ENCODE measurements at places on chromosomes 1 and 21.

DNA sequence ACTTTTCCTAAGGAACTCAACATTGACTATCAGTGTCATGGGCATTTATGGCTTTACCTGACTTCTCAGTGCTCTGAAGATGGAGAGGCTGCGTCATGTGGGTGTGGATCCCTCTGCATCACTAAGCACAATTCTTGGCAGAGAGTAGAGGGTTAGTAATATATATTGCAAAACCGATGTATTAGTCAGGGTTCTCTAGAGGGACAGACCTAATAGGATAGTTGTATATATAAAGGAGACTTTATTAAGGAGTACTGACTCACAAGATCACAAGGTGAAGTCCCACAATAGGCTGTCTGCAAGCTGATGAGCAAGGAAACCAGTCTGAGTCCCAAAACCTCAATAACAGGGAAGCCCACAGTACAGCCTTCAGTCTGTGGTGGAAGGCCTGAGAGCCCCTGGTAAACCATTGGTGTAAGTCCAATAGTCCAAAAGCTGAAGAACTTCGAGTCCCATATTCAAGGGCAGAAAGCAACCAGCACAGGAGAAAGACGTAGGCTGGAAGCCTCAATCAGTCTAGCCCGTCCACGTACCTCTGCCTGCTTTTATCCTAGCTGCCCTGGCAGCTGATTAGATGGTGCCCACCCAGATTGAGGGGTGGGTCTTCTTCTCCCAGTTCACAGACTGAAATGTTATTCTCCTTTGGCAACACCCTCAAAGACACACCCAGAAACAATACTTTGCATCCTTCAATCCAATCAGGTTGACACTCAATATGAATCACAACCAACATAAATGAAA lies 159.7 kb upstream of the NRIP1 start:
- DNase-seq: no peak

DNA sequence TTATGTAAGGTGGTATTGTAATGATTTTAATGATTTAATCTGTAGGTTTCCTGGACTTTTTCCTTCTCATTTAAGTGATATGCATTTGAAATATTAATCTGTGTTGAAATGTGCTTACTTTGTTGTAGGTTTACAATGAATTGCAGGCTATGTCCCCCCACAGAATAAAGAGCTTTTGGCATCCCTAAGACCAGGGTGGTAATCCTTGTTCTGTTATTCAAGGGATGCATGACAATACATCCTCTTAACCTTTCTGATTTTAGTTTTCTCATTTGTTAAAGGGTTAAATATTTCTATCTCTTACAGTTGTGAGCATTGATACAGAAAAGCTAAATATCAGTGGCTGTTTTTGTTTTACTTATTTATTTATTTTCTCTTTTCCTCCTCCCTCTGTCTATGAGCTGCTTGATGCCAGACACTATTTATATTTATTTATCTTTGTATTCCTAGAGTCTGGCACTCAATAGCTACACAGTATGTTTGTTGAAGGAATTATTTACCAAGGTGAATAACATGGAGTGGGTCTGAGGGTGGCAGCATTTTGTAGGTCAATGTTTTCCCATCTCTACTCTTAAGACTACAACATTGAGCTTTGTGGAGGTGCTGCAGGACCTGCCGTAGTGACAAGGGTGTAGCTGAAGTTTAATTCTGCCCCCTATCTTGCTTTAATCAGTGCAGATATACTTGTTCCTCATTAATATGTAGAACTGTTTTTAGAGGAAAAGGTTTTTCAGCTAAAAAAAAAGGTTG lies 19.9 kb upstream of the ADGRL2 start:
- DNase-seq: no peak

DNA sequence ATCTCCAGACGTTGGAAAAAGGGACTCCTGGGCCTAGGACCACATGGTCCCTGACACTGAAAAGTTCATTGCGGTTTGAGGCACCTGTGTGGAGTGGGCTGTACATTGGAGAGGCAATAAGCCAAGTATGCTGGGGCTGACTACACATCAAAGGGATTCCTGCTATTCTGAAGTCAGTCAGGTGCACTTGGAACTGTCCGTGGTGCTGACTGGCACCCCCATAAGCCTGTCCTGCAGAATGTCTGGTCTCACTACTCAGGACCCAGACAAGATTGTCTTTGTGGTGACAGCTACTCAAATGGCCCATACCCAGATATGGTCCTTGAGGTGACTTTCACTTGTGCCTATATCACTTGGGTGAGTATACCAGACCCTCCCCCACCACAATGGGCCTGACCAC lies 150.6 kb downstream of the RWDD3 start:
- peak; percentile 3 for DNase-seq

GRCh38 chr1:78554840-78555239 lies 64.1 kb downstream of the PTGFR start:
- no peak for DNase-seq

GRCh38 chr1:168220470-168220871 lies 5.3 kb upstream of the SFT2D2 start:
- no peak for DNase-seq

- DNase-seq: no peak
Observed at GRCh38 chr1:226717256-226717909, 21.7 kb downstream of the ITPKB start.

GRCh38 chr1:232925421-232926220 lies 24.8 kb upstream of the NTPCR start:
- DNase-seq: no peak

DNA sequence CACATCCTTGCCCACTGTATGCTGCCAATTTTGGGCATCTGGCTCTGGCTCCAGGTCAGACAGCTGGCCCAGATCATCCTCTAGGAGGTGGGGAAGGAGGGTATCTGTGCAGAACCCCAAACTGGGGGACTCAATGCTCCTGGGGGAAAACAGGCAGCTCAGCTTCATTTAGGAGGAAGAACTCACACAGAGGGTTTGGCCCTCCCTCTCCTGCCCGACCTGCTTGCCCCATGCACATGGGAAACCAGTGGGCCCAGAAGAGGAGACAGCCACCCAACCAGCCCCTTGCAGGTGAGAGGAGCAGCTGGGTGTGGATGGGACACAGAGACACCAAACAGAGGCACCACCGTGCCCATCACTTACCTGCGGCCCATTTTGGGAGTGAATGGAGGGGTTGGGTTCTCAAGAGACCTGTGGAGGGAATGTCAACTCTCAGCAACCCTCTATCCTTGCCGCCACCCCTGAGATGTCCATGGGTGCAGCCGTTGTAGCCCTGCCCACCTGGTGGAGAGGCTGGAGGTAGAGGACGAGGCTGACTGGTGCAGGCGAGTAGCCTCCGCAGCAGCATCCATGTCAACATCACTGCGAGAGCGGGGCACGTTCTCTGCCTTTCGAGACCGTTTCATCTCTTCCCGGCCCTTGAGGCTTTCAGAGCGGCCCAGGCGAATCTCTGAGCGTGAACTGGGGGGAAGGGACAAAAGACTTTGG lies 27.5 kb downstream of the LRRC71 start:
- no peak for DNase-seq

GRCh38 chr1:227323171-227323966 lies 5.1 kb upstream of the CDC42BPA start:
- no peak for DNase-seq

DNA sequence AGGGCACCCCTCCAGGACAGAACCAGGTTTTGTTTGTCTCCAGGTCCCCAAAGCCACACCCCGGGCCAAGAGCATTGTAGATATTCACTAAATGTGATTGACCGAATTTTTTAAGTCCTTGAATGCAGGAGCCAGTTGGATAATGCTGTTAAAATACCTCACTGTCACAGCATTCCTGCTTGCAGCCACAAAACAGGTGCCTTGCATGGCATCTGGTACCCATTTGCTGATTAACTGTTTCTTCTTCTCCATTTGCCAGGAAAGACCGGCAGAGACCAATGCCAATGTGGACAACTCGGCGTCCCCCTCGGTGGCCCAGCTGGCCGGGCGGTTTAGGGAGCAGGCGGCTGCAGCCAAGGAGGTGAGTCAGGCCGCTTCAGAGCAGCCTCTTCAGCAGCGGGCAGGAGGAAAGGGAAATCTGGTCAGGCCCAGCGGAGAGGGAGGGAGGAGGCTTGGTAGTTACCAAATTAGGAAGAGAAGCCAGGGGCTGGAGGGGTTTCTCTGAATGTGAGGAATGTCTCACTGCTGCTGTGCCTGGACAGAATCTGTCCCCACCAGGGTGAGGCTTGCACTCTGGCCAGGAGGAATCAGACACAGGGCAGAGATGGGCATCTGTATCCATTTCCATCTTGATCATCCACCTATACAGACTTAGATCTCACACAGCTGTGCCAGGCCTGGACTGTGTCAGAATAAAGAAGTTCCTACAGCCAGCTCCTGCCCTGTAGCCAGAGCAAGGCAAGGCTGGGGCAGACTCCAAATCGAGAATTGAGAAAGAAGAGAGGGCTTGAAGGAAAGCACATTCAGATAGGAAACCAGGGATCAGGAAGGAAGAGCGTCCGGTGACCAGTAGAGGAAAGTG lies 37.9 kb upstream of the MPZL1 start:
- no peak for DNase-seq

DNA sequence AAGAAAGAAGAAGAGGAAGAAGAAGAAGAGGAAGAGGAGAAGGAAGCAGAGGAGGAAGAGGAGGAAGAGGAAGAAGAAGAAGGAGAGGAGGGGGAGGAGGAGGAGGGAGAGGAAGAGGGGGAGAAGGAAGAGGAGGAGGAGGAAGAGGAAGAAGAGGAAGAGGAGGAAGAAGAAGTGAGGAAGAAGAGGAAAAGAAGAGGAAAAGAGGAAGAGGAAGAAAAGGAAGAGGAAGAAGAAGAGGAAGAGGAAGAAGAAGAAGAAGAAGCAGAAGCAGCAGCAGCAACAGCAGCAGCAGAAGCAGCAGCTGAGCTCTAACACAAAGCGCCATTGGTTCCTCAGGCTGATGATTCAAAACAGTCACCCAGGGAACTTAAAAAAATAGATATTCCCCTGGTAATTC lies 34.0 kb downstream of the DNAI4 start:
- DNase-seq: no peak

DNA sequence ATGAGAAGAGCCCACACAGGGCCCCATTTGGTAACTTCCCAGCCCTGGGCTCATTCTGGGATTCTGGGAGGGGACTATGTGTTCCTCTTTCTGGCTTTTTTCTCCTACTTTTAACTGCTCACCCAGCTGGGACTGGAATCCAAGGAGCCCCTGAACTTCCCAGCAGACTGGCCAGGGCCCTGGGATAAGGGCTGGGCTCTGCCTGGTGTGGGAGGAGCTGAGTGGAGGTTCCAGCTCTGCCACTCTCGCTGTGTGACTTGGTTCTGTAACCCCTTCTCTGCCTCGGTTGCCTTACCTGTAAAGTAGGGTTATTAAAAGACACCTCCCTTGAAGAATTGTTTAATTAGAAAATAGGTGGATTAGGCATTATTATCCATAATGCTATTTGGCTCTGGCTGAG lies 19.6 kb upstream of the EPB41 start:
- DNase-seq: no peak

- no peak for DNase-seq
Observed at GRCh38 chr1:108089477-108089876, 110.7 kb downstream of the SLC25A24 start.

DNA sequence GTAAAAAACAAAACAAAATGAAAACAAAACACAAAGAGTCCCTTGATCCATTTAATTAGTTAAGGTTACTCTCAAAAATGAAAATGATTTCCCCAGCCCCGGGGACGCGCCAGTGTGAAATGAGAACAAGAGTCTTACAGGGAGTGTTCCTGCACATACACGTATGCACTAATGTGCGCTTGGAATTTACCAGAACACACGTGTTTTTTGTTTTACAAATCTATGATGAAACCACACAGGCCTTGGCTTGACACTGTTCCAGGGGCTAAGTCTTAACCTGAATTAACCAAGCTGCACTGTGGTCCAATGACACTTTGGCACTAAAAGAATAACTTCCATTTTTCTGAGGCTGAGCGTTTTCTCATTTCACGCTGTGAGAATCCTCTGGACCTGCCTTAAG lies 63.7 kb downstream of the SLC45A1 start:
- no peak for DNase-seq

- DNase-seq: no peak
Observed at GRCh38 chr1:1628754-1629429, 3.1 kb upstream of the MMP23B start.

DNA sequence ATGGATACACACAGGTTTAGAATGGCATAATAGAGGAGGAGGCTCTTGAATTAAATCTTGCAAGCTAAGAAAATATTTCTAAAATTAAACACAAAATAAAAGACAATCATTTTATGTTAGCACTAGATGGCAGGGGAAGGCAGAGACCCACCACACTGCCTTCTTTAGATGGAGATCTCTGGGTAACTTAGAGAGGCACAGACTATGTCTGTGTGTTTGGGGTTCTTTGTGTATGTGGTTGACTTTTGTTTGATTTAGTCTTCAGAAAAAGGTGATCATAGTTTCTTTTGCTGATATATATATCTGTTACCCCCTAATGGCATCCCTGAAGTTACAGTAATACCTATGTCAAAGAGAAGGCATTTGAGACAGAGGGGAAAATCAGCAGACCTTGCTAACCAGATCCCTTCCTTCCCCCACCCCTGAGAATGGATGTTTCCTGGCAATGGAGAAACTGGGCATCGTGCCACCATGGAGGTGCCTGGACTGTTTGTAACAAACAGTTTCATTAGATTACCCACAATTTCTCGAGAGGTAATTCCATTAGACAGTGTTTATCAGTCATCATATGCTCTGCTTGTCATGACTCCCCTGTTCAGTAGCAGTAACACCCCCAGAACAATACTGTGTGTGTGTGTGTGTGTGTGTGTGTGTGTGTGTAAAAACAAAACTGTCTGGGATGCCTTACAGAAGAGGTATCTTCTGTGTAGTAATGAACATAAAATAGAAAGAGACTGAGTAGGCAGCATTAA lies 228.3 kb upstream of the DEPDC1 start:
- no peak for DNase-seq

- no peak for DNase-seq
Observed at GRCh38 chr1:203075236-203076030, 10.4 kb downstream of the MYOG start.

DNA sequence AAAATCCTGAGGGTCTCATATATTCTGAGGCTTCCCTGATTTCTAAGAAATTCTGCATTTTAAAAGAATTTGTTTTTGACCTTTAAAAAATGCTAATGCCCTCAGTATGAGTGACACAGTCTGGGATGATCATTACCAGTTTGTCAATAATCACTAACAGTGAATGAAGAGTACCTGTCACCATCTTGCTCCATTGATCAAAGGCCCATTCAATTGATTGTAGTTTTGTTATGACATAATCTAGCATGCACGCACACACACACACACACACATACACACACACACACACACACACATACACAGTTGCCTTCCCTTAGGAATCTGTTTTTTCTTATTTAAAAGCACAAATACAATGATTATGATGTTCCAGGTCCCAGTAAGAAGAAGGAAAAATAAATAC lies 250.4 kb downstream of the NFIA start:
- no peak for DNase-seq
